ENCODE measurements at places on chromosomes 4 and X.

DNA sequence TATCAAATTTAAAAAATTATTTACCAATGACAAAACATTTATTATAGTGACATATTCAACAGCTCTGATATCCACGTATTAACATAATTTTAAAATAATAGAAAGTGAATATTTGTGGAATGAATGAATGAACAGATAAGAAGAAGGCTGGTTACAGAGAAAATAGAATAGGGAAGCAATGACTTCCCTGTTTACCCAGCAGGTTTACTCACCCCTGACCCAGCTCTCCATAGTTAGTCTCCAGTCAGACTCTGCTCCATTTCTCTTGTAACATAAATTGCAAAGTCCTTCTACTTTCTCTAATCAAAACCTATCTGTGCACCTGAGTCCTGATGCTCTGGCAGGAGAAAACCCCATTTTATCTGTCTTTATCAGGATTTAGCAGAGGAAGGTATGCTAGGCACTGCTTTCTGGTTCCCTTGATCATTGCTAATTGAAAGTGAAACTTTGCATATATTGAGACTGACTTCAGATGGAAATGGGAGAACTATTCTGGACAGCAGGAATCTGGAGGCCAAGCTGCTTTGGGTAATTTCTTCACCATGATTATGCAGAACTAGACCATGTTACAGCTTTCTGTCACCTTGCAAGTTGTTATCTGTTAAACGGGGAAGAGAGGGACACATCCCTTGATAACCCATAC is 363.0 kb downstream of the FAT4 start:
- DNase-seq = no peak

GRCh38 chrX:154300816-154301215 is 5.2 kb downstream of the TKTL1 start:
- no peak for DNase-seq

DNA sequence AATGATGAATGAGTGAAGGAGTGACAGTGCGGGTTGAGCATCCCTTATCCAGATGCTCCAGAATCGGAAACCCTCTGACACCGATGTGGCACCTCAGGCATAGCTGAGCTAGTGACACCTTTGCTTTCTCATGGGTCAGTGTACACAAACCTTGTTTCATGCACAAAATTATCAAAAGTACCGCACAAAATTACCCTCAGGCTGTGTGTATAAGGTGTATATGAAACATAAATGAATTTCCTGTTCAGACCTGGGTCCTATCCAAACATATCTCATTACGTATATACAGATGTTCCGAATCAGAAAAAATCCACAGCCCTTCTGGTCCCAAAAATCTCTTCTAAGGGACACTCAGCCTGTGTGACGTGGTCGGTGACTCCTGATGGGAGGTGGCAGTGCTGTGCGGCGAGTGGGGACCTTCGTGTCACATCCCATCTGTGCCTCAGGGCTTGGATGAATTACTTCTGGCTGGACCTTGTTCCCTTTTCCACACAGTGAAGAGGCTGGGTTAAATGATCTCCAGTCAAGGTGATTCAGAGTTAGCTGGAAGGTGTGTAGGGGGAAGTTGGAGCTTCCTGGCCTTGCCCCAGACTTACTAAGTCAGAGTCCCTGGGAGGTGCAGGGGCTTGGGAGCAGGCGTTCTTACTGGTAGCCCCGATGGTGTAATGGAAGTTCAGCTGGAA is 18.8 kb downstream of the RGS12 start:
- no peak for DNase-seq

- no peak for DNase-seq
These were observed 12.6 kb downstream of the ELF4 start for GRCh38 chrX:130097507-130098209.

DNA sequence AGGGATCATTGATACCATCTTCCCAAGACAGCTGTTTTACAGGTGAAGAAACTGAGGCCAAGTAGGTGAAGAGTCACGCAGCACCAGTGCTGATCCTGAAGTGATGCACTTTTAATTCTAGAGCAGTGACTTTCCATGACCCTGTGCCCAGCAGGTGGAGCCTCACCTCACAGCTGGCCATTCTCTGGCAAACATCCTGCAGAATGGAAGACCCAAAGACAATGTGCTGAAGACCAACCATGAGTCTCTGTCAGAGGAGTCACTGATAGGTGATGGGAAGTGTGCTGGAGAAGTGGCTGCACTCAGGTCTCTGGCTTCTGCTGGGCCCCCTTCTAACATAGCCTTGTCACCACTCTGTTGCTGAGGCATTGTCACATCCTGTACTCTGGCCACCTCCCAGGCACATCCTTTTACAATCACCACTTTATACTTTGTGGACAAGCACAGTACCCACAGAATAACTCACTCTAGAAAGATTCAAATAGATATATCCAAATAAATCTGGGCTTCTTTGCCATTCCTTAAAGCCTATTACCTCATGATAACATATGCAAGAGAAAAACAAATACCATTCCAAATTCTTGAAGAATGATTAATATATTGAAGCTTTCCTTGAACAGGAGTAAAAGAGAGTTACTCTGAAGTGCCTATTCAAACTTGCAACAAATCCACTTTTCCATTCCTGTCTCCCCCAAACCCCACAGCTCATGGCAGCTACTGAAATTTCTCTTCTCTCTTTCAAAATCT is 64.1 kb upstream of the SCOC start:
- peak; percentile 41 for DNase-seq

DNA sequence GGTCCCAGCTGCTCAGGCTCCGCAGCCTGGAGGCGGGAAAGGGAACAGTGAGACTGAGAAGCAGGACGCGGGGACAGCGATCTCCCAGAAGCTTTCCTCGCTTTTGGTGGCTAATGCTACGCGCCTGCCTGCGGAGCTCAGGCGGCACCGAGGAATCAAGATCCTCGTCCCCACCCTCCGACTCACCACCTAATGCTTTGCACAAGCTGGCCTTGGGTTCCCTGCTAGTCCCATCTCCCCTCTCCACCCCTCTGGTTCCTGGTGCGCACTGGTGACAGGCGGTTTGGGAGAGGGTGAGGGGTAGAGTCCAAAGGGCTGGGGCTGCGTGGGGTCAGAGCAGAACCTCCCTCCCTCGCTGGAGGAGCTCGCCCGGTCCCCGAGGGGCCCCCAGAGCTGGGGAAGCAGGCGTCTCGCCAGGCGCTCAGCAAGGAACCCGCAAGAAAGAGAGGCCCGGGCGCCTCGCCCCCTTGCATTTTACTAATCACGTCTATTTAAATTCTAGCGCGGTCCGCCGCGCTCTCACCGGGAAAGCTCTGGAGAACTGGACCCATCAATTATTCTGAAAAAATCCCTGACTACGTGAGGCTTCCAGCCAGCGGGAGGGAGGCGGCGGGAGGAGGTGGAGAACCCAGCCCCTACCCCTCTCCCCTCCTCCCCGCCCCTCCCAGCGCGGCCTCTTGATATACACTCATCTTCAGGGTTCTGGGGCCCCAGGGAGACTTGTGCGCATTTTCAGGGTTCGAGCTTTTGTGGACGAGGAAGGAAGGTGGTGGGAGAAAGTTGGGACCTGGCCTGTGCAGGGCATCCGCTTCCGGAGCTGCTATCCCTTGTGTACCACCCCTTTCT is 9.1 kb downstream of the POU4F2 start:
- no peak for DNase-seq

- DNase-seq = no peak
These were observed 90.7 kb downstream of the CLDN22 start for GRCh38 chr4:183229397-183229796.

GRCh38 chrX:38817004-38817703 is 15.9 kb downstream of the MID1IP1 start:
- DNase-seq = no peak

DNA sequence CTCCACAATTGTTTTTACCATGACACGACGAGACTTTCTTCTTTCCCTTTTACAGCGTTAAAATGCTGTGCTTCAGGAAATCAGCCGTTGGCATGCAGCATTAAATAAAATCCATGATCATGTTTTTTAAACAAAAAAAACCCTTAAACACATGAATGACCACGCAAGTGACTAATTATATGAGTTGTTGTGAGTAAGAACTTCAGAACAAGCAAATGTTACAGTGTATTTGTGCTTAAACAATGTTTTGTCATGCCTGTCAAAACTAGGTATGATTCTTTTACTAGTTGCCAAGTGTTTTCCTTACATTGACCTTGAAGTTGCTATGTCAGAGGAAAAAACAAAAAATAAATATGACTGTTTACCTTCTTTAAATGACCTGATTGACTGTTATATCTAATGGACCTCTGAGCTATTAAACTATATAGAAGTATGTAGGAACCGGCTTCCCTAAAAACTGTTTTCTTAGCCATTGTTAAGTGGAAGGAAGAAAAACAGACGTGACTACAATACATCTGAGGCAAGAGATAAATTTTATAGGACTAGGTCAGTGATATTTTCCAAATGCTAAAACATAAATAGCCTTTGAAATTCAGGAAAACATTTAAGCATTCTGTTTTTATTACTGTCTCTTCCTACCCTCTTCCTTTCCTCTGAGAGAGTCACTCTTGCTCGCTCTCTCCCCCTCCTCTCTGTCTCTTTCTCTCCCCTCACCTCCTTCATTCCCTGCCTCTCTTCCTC is 197.1 kb downstream of the PALLD start:
- no peak for DNase-seq

DNA sequence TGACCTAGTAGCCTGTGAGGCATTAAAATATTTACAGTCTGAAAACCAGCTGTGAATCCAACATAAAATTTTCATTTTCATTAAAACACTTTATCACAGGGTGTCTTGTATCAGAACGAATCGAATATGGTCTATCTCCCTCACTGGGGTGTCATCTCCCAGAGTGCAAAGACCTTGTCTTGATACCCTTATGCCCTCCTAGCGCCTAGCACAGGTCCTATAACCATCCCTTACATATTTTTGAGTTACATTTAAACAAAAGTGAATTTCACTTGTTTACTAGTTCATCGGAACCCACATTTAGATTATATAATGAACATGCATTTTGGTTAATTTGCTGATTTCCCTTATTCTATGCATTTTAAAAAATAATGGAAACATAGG is 14.0 kb downstream of the DIPK2B start:
- no peak for DNase-seq

DNA sequence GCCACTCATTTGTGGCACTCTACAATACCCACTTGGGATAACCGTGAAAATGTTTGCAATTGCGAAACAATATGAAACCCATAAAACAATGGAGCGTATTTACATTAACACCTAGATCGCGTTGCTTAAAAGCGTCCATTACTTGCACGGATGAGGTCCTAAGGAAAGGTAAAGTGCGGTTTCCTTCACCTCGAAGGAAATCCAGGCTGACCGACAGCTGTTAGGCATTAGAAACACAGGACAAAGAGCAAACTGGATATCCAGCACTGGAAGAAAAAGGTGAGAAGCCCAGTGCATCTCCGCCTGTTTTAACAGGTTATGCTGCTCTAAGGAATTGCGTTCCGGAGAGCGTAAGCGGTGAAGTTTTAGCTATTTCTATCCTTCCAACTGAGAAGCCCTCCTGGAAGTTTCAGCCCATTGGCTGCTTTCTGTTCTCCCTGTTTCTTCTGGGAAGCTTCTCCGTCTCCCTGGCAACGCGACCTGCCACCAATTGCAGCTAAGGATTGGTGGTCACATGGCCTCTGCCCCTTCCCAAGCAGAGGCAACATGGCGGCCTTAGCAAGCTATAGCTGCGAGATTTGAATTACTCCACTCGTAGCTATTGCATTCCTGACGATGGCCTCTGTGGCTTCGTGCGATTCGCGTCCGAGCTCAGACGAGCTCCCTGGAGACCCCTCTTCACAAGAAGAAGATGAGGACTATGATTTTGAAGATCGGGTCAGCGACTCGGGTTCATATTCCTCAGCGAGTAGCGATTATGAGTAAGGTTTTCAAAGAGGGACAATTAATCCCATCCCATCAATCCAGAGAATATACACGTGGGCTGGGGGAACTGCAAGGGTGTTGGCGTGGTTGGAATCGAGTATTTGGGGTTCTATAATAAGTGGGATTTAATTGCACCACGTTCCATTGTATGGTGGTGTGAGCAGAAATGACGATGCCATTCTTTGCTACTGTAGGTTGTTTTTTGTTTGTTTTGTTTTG is at the start of gene INTU:
Gene INTU, plus strand, starts transcription at position 538 of the 984 bp plus-strand sequence. Its CDS starts 78 bp downstream, at position 616.
- peak; percentile 88 for DNase-seq

DNA sequence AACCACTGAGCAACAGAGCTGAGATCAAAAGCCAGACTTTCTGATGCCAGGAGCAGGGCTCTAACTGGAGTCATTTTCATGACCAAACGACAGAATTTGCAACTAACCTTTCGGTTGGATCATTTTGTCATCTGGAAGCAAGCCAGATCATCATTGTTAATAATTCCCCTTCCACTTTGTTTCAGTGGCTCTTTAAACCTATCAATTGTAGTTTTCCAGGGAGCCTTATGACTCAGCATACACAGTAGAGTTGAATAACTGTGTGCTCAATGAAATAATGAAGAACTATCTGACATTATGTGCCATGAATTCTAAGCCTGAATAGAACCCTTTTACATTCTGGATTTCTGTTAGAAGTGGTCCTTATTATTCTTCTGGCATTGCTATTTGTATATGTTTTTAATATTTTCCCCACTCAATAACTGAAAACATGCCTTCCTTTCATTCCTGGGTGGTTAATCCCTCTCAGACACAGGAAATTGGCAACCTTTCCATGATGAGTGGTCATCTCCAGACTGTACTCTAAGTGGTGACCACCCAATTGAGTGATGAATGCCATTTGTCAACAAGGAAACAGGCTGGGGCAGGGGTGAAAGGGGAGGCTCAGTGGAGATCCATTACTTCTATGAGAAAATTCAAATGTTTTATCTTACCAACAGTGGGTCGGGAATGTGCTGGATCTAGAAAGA is 431.8 kb downstream of the BCOR start:
- no peak for DNase-seq

DNA sequence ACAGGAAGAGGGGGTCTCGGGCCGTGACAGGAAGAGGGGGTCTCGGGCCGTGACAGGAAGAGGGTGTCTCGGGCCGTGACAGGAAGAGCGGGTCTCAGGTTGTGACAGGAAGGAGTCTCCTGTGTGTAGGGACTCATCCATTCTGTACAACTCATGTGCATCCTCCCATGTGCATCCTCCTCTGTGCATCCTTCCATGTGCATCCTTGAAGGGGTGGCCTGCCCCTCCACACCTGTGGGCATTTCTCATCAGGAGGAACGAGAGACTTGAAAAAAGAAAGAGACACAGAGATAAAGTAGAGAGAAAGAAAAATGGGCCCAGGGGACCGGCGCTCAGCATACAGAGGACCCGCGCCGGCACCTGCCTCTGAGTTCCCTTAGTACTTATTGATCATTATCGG is 30.2 kb upstream of the PLCXD1 start:
- no peak for DNase-seq

- DNase-seq = peak; percentile 96
These were observed 186.5 kb downstream of the BANK1 start for GRCh38 chr4:101977076-101977475.

GRCh38 chrX:46072791-46073190 is 472.4 kb downstream of the ZNF674 start:
- DNase-seq = no peak

GRCh38 chr4:184094532-184095159 is 123.0 kb downstream of the ENPP6 start:
- no peak for DNase-seq

DNA sequence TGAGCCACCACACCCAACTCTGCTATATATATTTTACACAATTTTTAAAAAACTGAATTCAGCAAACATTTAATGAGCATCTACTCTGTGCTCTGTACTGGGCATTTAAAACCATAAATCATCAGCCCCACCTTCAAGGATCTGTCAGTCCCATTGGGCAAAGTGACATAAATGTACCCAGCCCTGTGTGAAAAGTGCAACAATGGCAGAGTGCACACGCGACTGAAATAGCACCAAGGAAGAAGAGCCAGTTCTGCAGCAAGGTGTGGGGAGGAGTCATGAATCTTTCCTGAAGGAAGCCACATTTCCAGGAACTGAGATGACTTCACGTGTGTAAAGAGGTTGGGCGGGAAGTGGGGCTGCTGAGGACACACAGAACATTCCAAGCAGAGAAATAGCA is 111.5 kb upstream of the ATP6AP2 start:
- no peak for DNase-seq

Data from AG04449 (cell line).